ENCODE measurements at places on chromosomes 11 and 22.

GRCh38 chr11:119787074-119787461 lies 58.1 kb upstream of the NECTIN1 start:
- no peak for DNase-seq

GRCh38 chr22:43377896-43378704 lies 33.7 kb upstream of the MPPED1 start:
- peak; percentile 15 for DNase-seq

DNA sequence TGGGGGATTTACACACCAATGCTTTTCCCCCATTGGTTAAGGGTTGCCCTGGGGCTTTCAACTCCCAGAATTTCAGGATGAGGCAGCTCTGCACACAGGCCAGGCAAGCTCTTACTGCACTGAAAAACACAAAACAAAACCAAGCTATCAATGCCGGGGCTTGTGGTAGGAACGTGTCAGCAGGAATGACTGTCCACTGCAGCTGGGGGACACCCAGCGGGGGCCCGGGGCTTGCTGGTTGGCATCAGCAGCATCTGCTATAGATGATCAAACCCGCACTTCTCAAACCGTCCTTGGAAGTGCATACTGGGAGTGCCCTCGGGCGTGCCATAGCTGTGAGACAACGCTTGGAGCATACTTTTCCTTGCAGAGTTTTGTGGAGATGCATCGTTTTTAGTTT lies 7.7 kb downstream of the TP53AIP1 start:
- no peak for DNase-seq

- DNase-seq, result no peak
Measured at GRCh38 chr11:123410218-123410549, 19.9 kb upstream of the GRAMD1B start.

DNA sequence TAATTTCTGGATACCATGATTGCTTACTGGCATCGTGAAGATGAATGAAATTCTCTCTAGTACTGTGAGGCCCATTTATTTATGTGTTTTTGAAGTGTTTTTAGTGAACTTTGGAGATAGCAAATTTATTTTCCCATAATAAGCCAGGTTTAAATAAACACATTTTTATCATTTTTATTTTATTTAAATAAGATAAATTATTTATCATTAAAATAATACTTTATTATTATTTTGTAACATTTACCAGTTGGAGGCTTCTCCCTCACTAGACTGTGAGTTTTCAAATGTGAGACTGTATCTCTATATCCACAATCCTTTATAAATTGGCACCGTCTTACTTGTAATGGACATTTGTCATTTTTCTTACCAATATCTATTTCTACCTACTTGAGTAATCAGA lies 351.7 kb downstream of the METTL15 start:
- DNase-seq, result no peak

- DNase-seq, result no peak
Measured at GRCh38 chr11:69893631-69894030, 74.4 kb upstream of the FGF3 start.

DNA sequence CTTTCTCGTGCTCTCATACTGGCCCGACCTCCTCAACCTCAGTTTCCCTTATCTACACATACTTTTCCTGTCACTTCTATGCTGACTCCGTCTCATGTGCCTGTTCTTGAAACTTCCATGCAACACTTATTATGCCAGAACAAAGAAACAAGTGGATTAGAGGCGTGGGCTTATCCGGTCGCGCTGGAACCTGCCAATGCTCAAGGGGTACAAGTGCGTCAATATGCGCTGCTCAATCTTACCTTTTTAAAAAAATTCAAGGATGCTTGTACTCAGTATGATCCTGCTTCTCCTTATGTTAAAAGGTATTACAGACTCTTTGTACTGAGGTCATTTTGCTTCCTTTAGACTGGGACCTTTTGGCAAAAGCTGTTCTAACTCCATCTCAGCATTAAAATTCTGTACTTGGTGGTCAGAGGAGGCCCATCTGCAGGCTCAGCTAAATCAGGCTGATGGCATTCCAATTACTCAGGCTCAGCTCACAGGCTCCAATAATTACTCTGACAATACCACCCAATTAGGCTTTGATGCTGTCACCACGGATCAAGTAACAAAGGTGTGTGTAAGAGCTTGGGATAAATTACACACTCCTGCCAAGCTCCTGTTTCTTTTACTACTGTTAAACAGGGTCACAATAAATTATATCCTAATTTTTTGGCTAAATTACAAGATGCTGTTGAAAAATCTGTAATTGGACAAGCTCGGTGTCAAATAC lies 26.3 kb upstream of the ALDH3B2 start:
- DNase-seq, result no peak

GRCh38 chr11:35815556-35816315 lies 128.1 kb upstream of the LDLRAD3 start:
- DNase-seq, result no peak

DNA sequence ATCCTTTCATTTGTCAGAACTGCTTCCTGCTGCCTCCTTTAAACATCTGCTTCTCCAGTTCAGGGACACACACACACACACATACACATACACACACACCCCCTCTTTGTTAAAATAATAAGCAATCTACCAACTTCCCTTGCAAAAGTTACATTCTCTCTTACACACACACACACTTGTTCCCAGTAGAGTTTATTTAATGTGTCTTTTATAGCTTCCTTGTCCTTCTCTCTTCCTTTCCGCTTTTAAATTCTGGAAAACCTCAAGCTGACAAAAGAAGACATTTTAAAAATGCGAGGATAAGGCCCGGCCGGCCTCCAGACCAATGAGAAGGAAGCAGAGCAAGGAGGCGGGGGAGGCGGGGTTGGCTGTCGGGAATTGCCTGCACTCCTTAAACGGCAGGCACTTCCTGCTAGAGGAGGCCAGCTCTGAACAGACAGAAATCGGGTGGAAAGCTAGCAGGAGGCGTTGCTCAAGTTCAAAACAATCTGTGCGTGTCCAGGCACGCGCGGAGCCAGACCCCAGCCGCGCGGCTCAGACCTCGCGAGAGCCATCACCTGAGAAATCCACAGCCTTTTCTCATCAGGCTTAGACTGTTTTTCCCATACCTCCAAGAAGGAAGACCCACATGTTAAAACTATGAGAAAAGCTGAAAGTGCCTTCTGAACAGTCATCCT lies 99.9 kb downstream of the MAML2 start:
- peak; percentile 87 for DNase-seq

- DNase-seq, result no peak
Measured at GRCh38 chr11:85867751-85868150, 12.6 kb downstream of the CCDC83 start.

DNA sequence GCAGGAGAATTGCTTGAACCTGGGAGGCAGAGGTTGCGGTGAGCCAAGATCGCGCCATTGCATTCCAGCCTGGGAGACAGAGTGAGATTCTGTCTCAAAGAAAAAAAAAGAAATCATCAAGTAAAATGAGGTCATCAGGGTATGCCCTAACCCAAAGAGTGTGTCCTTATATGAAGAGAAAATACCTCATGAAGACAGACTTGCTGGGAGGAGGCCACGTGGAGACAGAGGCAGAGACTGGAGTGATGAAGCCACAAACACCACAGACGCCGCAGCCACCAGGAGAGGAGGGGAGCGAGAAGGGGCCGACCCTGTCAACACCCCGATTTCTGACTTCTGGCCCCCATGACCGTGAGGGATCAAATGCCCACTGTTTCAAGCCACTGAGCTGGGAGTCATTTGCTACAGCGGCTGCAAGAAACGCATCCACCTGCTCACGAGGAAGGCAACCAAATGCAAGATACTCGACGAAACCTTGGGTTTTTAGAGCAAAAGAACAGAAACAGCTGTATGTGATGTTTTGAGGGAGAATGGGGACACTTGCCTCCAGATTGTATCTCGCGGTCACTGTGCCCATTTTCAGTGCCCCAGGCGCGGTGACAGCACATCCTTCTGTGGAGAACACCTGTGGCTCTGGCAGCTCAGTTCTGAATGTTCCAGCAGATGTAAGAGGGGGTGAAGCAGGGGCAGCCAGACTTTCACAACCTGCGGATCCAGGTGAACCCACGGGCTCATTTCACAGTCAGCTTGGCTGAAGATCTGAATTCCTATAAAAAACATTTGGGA lies 1317.2 kb downstream of the TBC1D22A start:
- DNase-seq, result no peak

DNA sequence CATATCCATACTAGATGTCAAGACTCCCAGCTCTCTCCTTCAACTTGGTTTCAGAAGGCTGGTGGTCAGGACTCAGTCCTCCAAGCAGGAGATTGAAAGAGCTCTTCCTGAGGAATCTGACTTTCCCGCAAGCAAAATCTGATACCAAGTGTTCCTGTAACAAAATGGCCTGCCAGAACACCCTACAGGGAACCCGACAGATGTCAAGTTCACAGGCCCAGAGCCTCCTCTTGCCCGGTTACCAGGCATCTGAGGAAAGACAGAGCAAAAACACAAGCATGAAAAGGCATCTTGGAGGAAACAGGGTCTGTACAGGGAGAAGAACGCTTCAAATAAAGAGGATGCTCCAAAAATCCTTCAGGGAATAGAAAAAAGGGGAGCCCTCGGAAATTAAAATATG lies 8.7 kb upstream of the KCNJ5 start:
- no peak for DNase-seq

DNA sequence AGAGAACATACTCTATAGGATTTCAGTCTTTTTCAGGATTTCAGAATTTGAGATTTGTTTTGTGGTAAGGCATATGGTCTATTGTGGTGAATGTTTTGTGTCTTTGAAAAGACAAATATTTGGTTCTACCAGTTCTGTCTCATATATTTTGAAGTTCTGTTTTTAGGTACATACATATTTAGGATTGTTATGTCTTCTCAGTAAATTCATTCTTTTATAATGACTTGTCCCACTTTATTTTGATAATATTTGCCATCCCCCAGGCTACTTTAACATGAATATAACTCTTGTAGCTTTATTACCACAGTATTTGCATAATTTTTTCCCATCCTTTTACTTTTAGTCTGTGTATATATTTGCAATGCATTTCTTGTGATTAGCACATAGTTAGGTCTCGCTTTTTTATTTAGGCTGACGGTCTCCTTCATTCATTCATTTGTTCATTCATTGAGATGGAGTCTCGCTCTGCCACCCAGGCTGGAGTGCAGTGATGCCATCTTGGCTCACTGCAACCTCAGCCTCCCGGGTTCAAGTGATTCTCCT lies 32.1 kb downstream of the MTMR3 start:
- no peak for DNase-seq
